ENCODE measurements at places on chromosomes 16 and 17.

DNA sequence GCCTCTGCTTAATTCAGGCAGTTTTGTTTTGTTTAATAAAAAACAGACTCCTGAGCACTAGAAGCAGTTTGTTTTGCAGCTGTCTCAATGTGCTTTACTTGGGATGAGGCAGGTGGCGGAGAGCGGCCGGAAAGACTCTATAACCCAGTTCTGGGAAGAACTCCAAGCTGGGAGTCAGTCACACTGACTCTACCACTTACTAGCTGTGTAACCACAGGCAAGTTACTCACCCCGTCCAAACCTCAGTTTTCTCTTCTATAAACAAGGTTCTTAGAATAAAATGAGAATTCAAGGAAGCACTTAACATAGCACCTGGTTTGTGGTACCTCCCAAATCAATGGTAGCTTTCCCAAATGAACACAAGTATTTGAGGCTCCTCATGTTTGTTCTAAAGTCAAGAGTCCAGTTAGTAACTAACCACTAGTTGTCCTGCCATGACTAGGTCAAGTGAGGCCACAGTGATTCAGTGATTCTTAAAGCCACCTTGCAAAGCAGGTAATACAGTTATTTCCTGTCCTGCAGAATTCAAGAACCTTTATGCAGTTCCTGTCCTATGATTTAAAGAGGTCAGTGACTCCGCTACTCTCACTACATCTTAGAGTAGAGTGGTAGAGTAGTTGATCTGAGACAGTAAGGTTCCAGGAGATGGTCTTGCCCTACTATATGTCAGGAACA is 2.7 kb downstream of the TXNDC17 start:
- peak; percentile 81 for DNase-seq

GRCh38 chr16:77869997-77870813 is 81.8 kb downstream of the VAT1L start:
- DNase-seq = peak; percentile 54

- DNase-seq = no peak
These were observed 19.7 kb upstream of the SLC25A19 start for GRCh38 chr17:75308732-75309629.

DNA sequence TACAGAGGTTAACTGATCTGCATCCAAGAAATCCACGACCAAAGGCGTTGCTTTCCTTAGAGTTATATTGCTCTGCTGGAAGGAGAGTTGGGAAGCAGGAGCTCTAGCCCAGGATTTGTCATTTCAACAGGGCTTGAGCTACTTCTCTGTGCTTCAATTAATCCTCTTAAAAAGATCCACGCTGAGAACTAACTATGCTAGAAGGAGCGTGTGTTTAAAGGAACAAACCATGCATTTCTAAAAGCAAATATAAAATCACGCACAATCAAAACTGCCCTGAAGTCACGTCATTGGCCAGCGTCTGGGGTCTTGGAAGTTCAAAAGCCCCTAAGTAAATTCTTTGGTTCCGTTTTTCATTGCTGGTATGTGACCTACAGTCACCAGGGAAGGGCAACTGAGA is 1.1 kb downstream of the ARL6IP1 start:
- peak; percentile 10 for DNase-seq

GRCh38 chr17:49738456-49739163 is 25.3 kb downstream of the FAM117A start:
- DNase-seq = no peak

DNA sequence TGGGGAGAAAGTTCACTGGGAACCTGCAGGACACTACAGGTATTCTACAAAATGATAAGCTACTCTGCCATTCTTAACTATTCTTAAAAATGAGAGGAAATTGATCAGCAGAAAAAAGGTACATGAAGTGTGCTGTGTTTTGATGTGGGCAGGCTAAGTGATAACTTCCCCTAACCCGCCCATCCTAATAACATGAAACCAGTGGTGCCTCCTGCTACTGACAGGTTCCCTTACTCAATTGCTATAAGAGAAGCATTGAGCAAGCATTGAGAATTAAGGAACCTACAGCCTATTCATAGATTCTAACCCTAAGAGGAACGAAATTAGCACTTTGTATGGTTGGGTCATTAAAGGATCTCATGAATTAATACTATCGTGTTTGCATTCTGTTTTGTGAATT is 18.9 kb downstream of the XYLT1 start:
- no peak for DNase-seq

DNA sequence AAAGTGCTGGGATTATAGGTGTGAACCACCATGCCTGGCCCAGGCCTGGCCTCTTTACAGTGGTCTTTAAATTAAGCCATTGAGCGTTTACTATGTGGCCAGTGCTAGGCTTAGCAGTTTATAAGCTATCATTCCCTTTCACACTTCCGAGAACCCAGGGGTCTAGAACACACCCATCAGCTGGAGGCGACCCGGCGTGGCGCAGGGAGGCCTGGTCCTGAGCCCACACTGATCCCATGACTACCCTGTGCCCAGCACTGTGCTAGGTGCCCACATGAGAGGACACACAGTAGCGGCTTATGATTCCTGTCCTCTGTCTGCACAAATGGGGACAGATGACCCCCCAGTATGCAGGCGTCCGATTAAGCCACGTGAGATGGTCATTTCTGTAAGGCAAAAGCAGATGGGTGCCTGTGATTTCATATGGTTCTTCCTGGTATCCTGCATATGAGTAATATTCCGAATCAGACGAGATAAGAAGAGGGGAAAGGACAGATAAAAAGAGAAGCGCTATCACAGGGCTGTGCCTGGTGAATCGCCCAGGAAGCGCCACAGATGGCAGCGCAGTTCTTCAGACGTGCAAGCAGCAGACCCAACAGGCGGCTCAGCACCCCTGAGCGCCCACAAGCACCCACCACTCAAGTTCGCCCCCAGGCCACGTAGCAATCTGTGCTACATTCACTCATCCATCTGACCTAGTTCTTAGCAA is 5.3 kb downstream of the OSGIN1 start:
- DNase-seq = no peak

GRCh38 chr16:11296706-11297491 is 15.8 kb upstream of the PRM1 start:
- peak; percentile 91 for DNase-seq

DNA sequence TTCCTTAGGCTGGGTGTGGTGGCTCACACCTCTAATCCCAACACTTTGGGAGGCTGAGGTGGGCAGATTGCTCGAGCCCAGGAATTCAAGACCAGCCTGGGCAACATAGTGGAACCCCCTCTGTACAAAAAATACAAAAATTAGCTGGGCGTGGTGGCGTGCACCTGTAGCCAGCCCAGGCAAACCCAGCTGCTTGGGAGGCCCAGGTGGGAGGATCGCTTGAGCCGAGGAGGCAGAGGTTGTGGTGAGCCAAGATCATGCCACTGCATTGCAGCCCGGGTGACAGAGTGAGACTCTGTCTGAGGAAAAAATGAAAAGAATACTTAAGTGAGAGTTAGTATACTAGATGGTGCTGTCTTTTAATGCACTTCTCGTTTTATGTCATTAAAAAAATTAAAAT is 15.1 kb downstream of the PPM1D start:
- no peak for DNase-seq

DNA sequence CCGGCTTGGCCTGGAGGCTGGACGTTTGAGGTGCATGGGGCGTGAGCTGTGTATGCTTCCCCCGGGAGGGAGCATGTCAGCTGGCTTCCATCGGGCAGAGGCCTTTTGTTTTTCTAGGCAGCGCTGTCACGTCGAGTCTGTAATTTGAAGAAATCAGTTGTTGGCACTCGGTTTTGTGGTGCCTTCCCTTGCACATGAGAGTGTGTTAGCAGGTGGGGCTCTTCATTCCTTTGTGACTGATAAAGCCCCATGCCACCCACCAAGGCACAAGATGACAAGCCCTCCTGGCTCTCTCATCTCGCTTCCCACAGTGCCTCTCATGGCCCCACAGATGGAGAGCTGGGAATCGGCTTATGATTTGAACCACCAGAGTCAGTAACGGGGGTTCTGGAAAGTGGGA is 72.1 kb downstream of the BANP start:
- DNase-seq = no peak

- no peak for DNase-seq
These were observed 367.2 kb downstream of the CDH13 start for GRCh38 chr16:82993926-82994325.

All from fibroblast of villous mesenchyme (primary cell).